ENCODE measurements at places on chromosomes 5 and 9.
A peak's percentile ranks its signal among the peaks of the same experiment; 100 is the strongest.

DNA sequence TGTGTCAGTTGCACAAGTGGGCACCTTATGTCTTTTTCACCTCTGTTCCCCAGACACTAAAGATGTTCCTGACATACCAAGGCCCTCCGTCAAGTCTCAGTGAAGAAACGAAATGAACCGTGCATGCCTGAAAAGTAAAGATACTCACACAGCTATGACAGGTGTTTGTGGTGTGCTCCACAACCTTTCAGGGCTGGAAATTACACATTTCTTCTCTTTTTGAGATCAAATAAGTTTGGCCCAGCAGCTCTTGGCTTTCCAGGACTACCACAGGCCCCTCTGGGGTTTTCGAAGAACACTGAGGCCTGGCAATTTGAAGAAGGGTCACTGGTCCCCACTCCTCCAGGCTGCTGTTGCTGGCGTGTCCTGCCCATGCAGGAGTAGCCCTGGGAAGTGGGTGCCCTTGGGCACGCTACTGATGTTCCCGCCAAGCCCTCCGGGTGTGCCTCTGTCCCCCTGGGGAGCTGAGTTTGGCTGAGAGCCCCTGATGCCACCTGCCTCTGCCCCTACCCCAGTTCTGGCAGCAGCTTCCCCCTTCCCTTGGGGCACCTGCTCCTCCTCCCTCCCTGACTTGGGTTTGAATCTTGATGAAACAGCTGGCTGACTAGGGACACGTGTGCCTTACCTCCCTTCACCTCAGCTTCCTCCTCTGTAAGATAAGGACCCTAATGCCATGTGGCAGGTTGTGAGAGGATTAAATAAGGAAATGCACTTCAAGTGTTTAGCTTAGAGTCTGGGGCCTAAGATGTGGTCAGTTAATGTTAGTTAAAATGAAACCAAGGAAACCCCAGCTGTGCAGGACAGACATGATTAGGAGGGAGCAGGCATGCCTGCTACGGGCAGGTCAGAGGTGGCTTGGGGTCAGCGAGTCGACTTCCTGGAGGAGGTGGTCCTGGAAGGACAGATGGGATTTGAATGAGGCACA, 49.1 kb upstream of the GADD45G start:
- DNase-seq: no peak

DNA sequence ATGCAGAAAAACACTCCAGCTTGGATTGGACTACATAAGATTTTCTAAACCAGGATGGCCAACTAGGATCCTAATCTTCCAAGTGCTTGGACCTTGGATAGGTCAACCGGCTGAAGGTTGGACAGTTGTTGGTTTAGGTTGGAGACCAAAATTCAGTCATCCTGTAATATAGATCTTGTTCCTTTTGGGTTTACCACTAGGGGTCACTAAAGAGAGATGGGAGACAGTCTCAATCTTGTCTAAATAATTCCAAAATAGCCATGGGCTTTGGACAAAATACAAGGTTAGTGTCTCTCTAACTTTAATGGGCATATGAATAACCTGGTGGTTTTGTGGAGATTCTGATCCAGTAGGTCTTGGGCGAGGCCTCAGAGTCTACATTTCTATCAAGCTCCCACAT, 148.7 kb upstream of the ERCC6L2 start:
- DNase-seq: no peak

DNA sequence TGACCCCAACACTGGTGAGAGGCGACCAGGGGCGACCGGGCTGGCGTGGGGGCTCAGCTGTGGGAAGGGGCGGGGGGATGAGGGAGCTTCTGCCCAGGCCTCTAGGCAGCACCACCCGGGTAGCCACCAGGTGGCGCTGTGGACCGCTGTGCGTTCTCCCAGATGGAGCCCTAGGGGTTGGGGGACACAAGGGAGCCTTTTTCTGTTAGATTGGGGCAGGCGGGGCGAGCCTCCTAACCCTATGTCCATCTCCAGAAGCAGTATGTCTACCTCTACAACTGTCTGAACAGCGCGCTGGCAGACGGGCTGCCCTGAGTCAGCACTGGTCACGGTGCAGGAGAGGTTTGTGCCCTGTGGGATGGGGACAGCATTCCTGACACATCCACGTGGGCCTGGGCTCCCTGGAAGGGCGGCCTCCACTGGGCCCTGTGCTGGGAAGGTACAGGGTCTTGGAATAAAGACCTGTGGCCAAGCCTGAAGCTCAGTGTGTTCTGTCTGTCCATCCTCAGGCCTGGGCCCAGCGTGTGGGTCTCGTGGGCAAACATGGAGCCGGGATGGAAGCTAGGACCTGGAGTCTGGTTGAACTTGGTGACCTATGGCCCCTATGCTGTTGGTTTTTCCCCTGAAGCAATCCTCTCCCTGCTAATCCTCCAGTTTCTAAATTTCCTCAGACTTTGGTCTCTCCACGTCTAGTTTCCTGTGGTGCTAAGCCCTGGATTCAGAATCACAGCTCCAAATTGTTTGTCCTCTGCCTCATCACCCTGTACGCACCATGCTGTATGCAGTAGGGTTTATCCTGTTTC, 23.1 kb upstream of the SPTLC1 start:
- DNase-seq: peak; percentile 80

GRCh38 chr9:13372510-13372909, 93.0 kb upstream of the MPDZ start:
- no peak for DNase-seq

DNA sequence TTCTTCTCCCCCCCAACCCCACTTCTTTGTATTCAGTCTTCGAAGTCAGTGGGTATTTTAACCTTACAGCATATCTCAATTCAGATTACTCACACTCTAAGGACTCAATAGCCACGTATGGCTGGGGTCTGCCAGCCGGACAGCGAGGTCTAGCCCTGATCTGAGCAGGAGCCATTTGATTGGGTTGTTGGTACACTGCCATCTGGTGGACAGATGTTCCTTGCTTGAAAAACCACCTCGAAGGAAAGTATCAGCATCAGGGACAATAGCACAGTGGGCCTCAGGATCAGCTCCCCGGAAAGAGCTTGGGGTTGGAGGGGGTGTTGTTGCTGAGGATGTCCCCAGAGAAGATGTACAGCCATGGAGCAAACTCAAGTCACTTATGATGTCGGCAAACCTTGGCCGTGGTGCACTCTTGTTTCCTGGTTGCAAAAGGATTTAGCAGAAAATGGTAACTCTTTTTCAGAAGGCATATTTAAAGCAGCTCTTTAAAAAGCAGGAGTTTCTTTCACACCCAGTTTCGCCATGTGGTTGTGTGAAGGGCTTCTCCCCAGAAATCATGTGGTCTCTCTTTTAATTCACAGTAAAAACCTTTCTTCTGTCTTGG, 31.7 kb upstream of the KCNMB1 start:
- peak; percentile 35 for DNase-seq

- DNase-seq: no peak
Observed at GRCh38 chr9:7121055-7121454, 363.3 kb downstream of the KDM4C start.

DNA sequence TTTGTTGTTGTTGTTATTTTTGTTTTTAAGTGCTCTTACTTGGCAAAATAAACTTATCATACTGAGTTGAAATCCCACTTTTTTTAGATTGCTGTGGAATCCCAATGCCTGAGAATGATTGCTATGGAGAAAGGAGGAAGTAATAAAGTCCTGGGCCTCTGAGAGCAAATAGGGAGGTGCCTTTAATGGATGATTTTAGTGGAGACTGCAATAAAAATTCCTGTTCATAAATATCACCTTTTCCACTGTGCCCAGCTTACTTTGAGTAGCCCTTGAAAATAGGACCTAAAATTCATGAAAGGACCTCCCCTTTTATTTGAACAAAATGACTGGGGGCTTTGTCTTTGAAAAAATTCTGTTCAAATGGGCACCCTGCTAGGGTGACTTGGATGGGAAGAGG, 21.8 kb upstream of the ANKH start:
- DNase-seq: no peak

- DNase-seq: peak; percentile 59
Observed at GRCh38 chr9:15416880-15417279, 5.8 kb upstream of the SNAPC3 start.

GRCh38 chr9:87513161-87513560, 15.5 kb downstream of the DAPK1 start:
- no peak for DNase-seq

- DNase-seq: no peak
Observed at GRCh38 chr9:19481971-19482404, 73.2 kb downstream of the ACER2 start.

- DNase-seq: no peak
Observed at GRCh38 chr5:103589357-103589756, 26.8 kb upstream of the NUDT12 start.

DNA sequence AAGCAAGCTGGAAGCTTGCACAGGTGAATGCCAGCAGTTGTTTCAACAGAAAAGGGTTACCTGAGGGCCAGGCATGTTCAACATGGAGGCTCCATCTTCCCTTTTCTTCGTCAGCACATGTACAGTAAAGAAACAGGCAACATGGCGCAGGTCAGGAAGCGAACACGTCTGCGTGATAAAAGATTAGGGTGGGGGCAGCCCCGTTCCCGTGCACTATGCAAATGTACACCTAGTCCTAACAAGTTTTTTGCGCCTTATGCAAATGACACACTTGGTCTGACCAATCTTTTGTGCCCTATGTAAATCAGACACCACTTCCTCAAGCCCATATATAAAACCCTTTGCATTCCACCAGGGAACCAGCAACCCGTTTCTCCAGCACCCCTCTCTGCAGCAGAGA, 452.1 kb upstream of the PTPRD start:
- no peak for DNase-seq

GRCh38 chr9:16664211-16664610, 206.3 kb downstream of the BNC2 start:
- DNase-seq: no peak

- peak; percentile 60 for DNase-seq
Observed at GRCh38 chr5:102681403-102681983, 73.6 kb upstream of the PAM start.

GRCh38 chr5:72854419-72854818, 38.0 kb downstream of the TNPO1 start:
- no peak for DNase-seq

GRCh38 chr9:118896324-118897000, 472.8 kb downstream of the BRINP1 start:
- no peak for DNase-seq

- DNase-seq: no peak
Observed at GRCh38 chr5:145984072-145984471, 47.7 kb downstream of the SH3RF2 start.

GRCh38 chr9:128136816-128137793, 9.6 kb upstream of the PTGES2 start:
- no peak for DNase-seq

DNA sequence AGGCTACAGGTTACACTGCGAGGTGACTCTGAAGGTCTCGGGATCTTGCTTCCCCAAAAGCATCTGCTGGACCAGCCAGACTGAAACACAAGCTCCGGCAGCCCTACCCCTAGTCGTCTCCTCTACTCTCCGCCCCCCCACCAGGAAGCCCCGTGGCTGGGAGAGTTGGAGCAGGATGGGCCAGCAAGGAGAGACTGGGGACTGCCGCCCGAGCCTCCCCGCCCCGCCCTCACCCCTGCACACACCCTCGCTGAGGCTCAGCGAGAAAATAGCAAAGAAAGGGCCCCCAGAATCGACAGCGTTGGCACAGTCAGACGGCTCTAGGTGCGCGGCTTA, 1.3 kb downstream of the TRIM7 start:
- DNase-seq: no peak

DNA sequence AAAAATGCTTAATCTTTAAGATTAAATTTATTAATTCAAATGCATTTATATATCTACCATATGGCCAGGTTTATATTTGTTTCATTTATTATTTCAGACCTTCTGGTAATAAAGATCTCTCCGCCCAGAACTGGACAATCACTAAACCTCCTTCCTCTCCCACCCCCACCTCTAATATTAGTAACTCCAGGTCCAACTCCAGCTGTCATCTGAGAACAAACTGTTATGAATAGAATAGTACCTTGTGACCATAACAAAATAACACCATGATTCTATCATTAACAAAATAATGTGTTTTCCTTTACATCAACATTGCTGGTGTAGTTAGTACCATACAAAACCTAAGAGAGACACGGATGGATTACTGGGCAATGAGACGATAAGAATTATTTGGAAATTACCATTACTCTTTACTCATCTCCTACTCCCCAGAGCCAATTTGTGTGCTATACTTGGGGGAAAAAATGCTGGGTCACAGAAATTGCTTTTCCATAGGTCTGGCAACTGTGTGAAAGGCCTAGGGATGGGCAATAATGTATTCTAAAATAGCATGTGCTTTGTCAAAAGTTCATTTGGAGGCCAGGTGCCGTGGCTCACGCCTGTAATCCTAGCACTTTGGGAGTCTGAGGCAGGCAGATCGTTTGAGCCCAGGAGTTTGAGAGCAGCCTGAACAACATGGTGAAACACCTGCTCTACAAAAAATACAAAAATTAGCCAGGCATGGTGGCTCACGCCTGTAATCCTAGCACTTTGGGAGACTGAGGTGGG, 186.1 kb downstream of the ENC1 start:
- no peak for DNase-seq

- no peak for DNase-seq
Observed at GRCh38 chr5:73735032-73735734, 109.2 kb downstream of the ARHGEF28 start.

- DNase-seq: no peak
Observed at GRCh38 chr9:83986765-83987401, 6.3 kb downstream of the RMI1 start.

DNA sequence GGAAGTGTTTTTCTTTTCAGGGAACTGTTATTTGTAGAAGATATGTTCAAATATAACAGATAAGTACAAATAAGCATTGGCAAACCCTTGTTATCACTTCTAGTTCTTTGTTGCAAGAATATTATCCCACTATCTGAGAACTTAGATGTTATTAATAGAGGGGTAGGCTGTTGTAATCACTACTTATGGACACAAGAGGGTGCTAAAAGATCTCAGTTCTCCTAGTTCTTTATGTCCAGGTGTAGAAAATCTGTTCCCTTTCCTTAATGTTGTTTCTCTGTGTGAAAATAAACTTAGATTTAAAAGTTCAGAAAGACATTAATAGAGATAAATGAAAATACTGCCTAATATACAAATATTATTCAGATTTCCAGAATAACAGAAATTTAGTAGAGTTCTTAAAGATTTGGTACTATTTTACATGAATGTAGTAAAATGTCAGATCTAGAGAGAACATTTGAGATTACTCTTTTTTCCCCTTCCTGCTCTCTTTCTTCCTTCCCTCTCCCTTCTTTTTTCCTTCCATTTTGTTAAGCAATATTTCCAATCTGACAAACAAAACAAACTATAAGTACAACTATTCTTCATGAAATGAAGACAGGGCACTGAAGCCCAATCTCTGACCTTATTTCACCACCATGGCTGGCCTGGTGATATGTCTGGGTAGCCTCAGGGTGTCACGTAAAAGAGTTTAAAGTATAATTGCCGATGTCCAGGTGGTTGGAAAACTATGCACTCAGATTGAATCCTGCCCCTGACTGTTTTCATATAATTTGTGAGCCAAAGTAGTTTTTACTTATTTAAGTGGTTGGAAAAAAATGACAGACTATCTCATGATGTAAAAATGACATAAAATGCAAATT, 43.6 kb upstream of the C5orf46 start:
- no peak for DNase-seq

- DNase-seq: no peak
Observed at GRCh38 chr5:78543916-78544315, 104.7 kb downstream of the LHFPL2 start.

DNA sequence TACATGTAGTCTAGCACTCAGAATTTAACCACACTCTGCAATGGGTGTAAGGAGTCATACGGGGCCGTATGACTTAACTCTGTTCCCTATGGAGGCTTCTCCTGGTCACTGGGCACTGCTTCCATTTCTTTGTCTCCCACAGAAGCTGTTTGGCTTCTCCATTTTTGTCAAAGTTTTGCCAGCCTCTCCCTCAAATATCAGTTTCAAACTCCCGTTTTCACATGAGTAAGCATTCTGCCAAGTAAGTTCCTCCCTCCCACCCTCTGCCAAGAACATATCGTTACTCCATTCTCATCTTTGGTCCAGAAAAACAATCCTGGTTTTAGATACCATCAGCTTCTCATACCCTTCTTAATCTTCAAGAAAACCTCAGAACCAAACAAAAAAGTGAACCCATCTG, 6.1 kb downstream of the AFAP1L1 start:
- no peak for DNase-seq
